ENCODE measurements at places on chromosomes 1 and 21. TPM values are rescaled to one million over a fixed set of nuclear protein-coding genes. Genes with fewer than 3 reads are reported as not detected.

ACTL8 gene
- polyA plus RNA-seq: not detected

PROX1 gene
- polyA plus RNA-seq: 0.45 TPM

LYPD8 gene
- 1.5 TPM for polyA plus RNA-seq

LRRC42 gene
- polyA plus RNA-seq: 40.9 TPM

FYB2 gene
- polyA plus RNA-seq: not detected

GJA5 gene
- polyA plus RNA-seq: not detected

CD1D gene
- polyA plus RNA-seq: not detected

ESRRG gene
- polyA plus RNA-seq: 0.26 TPM

NUP210L gene
- not detected for polyA plus RNA-seq

TAS1R1 gene
- not detected for polyA plus RNA-seq

TOR3A gene
- 29.9 TPM for polyA plus RNA-seq

NR0B2 gene
- polyA plus RNA-seq: not detected

ARHGAP29 gene
- 20.1 TPM for polyA plus RNA-seq

B3GALT5 gene
- polyA plus RNA-seq: 0.35 TPM

ETV3L gene
- polyA plus RNA-seq: not detected

STYXL2 gene
- polyA plus RNA-seq: not detected

RIPPLY3 gene
- 0.03 TPM for polyA plus RNA-seq

CR1L gene
- polyA plus RNA-seq: not detected

FAM110D gene
- polyA plus RNA-seq: 0.50 TPM

NPR1 gene
- 0.05 TPM for polyA plus RNA-seq

KCNE2 gene
- 0.05 TPM for polyA plus RNA-seq
